Left ventricle myocardium inferior (tissue), 1 donor: ENCODE measurements at places on chromosomes 4 and X. TPM values are rescaled to one million over a fixed set of nuclear protein-coding genes. Genes with fewer than 3 reads are reported as not detected.

PPP1R2C gene
- total RNA-seq = not detected

WDFY3 gene
- total RNA-seq = 48.7 TPM

ART3 gene
- total RNA-seq = 105 TPM

UGT2B10 gene
- total RNA-seq = not detected

GPRASP2 gene
- total RNA-seq = 14.5 TPM

CLDN22 gene
- total RNA-seq = not detected

OSTC gene
- total RNA-seq = 27.2 TPM

PDCL2 gene
- total RNA-seq = not detected

PRR32 gene
- not detected for total RNA-seq

HPSE gene
- total RNA-seq = 1.1 TPM

SERPINA7 gene
- total RNA-seq = not detected

PTPN13 gene
- total RNA-seq = 3.8 TPM

CENPU gene
- 1.8 TPM for total RNA-seq

ELF4 gene
- total RNA-seq = 2.2 TPM

GRXCR1 gene
- not detected for total RNA-seq

CCDC120 gene
- total RNA-seq = 1.6 TPM

RASL11B gene
- 8.7 TPM for total RNA-seq

PARM1 gene
- total RNA-seq = 90.7 TPM

RHOXF1 gene
- not detected for total RNA-seq

ARHGAP36 gene
- total RNA-seq = not detected

TAF9B gene
- 21.1 TPM for total RNA-seq

PHKA1 gene
- total RNA-seq = 18.1 TPM

MRFAP1L1 gene
- total RNA-seq = 41.5 TPM

SLC9B1 gene
- 0.55 TPM for total RNA-seq

NSG1 gene
- total RNA-seq = 14.3 TPM

UGT2B11 gene
- not detected for total RNA-seq

PSAPL1 gene
- not detected for total RNA-seq

STK32B gene
- 0.55 TPM for total RNA-seq

DIAPH2 gene
- total RNA-seq = 9.3 TPM

NDST3 gene
- not detected for total RNA-seq

MGAT4D gene
- not detected for total RNA-seq

XAGE2 gene
- not detected for total RNA-seq

ZCCHC18 gene
- 0.99 TPM for total RNA-seq

MAGEB1 gene
- total RNA-seq = not detected

MSX1 gene
- total RNA-seq = 3.4 TPM
